NCI-H460 (cell line): ENCODE measurements at places on chromosomes 11 and 22. TPM values are rescaled to one million over a fixed set of nuclear protein-coding genes. Genes with fewer than 3 reads are reported as not detected.

DNA sequence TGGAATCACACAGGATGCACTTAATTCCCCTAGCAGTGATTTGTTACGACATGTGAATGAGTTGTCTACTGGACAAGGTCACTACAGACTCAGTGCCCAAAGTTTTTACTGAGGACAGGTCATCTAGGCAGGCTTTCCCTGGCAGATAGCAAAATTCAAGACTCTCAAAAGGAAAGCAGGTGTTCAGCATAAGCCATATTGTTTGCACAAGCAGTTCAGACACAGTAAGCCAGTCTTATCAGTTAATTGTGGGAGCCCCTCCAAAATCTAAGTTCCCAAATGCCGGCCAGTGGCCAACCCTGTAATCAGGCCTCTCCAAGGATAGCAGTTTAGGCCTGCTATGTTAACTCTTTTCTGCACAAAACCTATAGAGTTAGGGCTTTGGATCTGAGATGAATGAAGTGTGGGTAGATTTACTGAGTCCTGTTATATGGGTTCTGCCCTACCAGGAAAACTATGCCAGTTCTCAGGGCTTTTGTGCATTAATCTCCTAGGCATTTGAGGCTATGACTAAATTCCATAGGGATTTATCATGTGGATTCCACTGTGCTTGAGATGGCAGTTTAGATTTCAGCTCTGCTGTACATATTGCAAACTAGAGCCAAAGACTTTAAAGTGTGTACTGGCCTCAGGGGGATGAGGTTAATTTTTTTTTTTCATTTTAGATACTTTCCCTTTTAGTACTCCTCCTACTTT lies 4.8 kb upstream of the ARHGEF12 start:
- DNase-seq: peak; percentile 64

GRCh38 chr11:8075119-8075726 lies 5.8 kb upstream of the TUB start:
- no peak for DNase-seq

- no peak for DNase-seq
These were observed 310.0 kb downstream of the SWAP70 start for GRCh38 chr11:9973921-9974320.

DNA sequence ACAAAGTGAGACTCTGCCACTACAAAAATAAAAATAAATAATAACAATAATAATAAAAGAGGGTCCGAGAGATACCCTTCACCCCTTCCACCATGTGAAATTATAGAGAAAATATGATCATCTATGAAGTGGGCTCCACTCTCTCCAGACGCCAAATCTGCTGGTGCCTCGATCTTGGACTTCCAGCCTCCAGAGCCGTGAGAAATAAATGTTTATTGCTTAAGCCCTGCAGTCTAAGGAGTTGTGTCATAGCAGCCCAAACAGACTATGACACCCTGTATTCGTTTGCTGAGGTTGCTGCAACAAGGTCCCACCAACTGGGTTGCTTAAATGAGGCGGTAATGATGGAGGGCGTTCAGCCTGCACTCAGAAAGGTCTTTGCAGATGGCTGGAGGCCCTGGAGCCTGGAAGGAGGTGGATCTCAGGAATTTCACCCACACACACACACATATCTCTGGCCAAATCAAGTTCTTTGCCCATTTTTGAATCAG lies 7.6 kb upstream of the SEPTIN5 start:
- no peak for DNase-seq

DNA sequence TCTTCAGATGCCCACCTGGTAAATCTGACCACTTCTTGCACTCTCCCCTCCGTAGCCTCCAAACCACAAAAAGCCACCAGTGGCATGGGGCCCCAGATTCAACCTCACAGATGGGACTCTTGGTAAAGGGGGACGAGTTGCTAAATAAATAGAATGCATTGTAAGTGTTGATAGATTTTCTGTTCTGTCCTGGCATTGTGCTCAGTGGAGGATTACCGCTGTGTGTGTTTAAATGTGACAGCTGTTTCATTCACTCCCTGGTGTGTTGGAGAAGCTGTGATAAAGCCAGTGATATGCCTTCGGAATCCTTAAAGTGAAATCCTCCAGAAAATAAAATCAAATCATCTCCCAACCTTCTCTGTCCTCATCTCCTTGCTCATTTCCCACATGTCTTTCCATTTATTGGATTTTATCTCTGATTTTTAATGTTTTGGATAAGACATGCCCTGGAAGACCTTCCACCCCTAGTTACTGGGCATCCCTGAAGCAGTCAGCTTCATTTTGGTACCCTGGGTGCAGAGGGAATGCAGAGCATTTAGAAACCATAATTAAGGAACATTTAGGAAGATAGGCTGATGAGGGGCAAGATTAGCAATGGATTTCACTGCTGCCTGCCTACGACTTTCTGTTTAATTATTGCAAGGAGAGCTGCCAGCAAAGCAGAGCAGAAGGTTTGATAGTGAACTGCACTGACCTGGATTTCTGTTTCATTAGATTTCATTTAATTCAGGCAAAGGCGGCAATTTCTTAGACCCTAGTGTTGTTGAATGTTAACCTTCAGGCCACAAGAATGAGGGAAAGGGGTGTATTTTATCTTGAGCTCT lies 460.9 kb upstream of the KIRREL3 start:
- DNase-seq: no peak

DNA sequence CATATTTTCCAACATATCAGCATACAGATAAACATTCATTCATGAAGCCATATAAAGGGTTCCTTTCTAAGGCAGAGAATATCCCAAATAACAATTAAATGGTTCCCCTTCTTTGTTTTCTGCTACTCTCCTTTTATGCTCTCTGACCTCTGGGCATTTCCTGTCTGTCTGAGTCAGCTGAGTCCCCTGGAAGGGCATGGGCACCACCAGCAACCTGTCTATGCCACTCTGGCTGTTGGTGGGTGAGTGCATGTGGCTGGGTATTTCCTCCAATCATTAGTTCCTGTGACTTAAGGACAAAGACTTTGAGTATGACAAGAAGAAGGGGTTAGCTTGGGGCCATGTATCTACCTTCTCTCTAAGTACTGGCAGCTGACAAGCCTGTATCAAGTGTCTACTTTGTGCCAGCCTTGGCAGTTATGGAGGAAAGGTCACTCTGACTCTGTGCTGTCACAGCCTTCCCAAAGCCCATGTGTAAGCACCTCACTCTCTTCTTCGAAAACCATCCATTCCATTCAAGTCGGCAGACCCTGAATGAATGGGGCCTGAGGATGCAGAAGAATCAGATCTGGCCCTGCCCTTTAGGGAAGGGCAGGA lies 86.3 kb upstream of the PHOX2A start:
- DNase-seq: no peak

DNA sequence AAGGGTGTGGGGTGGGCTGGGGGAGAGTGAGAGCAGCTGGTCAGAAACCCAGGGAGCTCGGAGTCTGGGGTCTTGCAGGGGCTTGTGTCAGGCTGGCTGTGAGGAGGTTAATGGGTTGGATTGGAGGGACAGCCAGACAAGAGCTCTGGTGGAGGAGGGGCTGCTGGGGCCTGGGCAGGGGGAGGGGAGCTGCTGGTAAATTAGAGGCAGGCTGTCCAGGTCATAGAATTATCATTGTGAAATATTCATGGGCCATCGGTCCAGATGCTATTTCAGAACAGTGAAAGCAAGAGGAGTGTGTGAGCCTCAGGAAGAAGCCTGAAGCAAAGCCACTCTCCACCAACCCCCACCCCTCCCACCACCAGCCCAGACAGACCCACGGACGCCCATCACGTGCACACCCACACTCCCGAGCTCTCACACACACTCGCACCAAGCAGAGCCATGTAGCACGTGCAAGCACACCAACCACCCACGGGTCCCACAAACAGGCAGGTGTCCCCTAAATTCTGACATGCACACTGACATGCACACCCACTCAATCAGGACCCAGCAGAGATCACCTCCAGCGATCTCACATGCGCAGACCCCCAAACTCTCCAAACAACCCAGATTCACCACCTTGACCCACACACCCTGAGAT lies 18.8 kb downstream of the RTN4RL2 start:
- DNase-seq: no peak

The C11orf42 gene
- not detected in 2 replicates for total RNA-seq
